ENCODE measurements at places on chromosomes 5 and 9. TPM values are rescaled to one million over a fixed set of nuclear protein-coding genes. Genes with fewer than 3 reads are reported as not detected.
A peak's percentile ranks its signal among the peaks of the same experiment; 100 is the strongest.

The LCN1 gene
- not detected for total RNA-seq

- ATAC-seq: no peak
Measured at GRCh38 chr5:96904054-96904931, 28.0 kb downstream of the ERAP2 start.

DNA sequence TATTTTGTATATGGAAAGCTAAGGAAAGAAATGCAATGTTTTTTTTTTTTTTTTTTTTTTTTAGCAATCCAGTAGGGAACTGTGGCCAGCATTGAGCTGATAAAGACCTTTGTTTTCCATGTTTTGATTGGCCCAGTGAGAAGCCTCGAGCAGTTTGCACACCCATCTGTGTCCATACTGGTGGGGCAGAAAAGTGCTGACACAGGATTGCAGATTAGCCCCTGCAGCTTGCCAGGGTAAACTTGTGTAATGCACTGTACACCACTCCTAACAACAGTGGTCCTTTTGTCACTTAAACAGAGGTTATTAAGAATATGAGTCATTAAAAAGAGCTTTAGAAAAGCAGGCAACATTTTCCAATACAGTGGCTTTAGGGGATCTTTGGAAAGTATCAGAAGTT lies 132.8 kb upstream of the CDKN2B start:
- ATAC-seq: peak; percentile 91

DNA sequence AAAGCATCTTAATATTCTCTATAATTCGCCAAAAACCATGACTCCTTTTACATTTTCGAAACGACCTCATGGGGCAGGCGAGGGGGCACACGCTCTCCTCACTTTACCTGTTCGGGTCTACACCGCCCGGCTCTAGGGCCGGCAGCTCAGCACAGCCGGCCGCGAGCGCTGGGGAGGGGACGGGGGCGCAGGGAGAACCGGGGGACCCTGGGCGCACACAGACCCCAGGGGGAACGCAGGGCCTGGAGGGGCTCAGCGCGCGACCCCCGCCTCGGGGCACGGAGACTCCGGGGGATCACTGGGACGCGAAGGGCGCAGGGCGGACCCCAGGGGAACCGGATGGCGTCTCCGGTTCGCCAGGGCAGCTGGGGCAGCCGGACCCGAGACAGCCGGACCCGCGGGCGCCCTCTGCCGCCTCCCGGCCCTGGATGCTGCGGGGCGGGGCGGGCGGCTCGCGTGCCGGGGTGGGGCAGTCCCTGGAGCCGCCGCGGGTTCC lies at the start of gene AHRR:
Gene AHRR, plus strand, starts transcription at position 485 of the 496 bp plus-strand sequence. CDS start 22,189 bp downstream, outside the sequence.
- peak; percentile 86 for ATAC-seq

DNA sequence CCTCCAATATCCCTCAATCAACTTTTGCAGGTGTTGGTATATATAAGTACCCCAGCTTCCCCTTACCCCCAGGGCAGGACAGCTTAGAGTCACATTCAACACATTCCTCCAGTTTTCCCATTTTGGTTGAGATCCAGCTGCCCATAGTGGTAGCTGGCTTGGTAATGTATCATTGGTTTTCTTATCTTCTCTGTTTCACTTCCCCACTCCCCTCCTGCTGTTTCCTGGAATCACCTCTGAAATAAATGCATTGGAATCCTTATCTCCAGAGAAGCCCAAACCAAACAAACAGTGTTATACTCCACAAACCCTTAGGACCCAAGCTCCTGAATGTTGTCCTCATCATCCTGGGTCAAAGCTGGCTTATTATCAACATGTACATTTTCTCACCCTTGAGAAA lies 184.8 kb downstream of the TMEM38B start:
- ATAC-seq: no peak

GRCh38 chr5:22998362-22998761 lies 145.2 kb upstream of the CDH12 start:
- no peak for ATAC-seq

- ATAC-seq: no peak
Measured at GRCh38 chr9:13648676-13649075, 369.2 kb upstream of the MPDZ start.

All from motor neuron (in vitro differentiated cells).